ENCODE measurements at places on chromosomes 7 and 10.
A peak's percentile ranks its signal among the peaks of the same experiment; 100 is the strongest.

- DNase-seq, result no peak
Observed at GRCh38 chr7:12244694-12245093, 33.6 kb downstream of the TMEM106B start.

GRCh38 chr7:74068378-74069085 is 15.1 kb upstream of the LIMK1 start:
- no peak for DNase-seq

- DNase-seq, result no peak
Observed at GRCh38 chr10:3217301-3217700, 44.7 kb upstream of the PITRM1 start.

DNA sequence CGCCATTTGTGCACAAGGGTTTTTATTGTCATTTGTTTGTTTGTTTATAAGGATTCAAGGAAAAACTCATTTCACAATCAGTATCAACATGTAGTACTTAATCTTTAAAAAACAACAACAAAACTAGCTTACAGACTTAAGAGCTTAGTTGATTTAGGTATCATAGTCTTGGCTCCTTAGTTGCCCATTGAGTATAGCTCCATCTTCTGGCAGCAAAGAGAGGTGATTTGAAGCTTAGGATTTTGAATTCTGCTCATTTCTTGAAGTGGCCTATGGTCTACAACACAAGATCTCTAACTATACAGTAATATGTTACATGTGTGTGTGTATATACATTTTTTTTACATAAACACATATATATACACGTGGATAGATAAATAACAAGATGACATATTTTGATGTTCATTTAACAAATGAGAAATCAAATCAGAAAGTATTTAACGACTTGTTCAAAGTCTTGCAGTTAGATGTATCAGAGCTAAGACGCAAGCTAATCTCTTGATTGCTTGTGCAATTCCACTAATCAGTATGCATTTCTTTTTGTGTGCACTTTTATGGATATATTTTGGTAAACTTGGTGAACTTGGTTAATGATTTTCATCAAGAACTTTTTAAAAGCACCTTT is 307.3 kb downstream of the CAMK1D start:
- DNase-seq, result no peak

GRCh38 chr10:59801171-59801570 is 47.9 kb upstream of the MRLN start:
- DNase-seq, result no peak

- peak; percentile 63 for DNase-seq
Observed at GRCh38 chr7:24778543-24779282, 21.4 kb upstream of the GSDME start.

- DNase-seq, result no peak
Observed at GRCh38 chr7:135930565-135931461, 46.3 kb downstream of the MTPN start.

DNA sequence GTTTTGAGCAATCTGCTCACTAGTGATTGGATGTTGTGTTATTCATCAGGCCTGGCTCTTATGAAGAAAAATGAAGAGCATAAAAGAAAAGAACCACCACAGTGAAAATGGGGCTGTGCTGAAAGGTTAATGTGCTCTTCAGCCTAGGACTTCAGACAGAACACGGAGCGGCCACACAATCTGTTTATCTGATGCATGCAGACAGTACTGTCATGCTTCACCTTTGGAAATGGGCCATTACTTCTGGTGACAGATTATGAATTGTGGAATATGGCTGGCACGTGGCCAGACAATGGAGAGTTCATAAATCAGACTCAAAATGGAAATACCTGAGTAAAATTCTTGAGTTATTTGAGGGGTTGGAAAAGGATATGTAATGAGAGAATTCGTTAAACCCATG is 86.0 kb upstream of the NOBOX start:
- no peak for DNase-seq

GRCh38 chr10:74822521-74823089 is 3.8 kb upstream of the KAT6B start:
- peak; percentile 26 for DNase-seq

DNA sequence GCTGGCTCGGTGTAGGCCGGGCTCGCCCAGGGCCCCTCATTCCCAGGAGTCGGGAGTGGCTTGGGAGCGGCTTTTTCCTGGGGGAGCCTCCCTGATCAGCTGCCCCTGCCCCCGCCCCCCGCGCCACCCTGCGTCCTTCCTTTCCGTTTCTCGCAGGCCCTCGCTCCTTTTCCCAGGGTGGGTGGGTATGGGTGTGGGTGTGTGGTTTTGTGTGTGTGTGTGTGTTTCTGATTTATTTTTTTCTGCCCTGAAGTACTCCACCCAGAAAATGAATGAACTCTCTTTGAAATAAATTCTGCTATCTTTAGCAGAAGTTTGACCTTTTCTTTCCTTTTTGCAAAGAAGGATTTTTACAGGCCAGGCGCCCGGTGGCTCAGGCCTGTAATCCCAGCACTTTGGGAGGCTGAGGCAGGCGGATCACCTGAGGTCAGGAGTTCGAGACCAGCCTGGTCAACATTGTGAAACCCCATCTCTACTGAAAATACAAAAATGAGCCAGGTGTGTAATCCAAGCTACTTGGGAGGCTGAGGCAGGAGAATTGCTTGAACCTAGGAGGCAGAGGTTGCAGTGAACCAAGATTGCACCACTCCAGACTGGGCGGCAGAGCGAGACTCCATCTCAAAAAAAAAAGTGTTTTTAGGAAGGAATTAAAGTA is 30.0 kb upstream of the AP5Z1 start:
- DNase-seq, result no peak

- DNase-seq, result no peak
Observed at GRCh38 chr7:6705959-6706665, 635 bp downstream of the ZNF12 start.

GRCh38 chr10:101576211-101576863 is 11.7 kb downstream of the POLL start:
- no peak for DNase-seq

- no peak for DNase-seq
Observed at GRCh38 chr10:29757551-29758297, 123.0 kb upstream of the SVIL start.

- DNase-seq, result no peak
Observed at GRCh38 chr10:63720072-63720537, 198.9 kb downstream of the REEP3 start.

GRCh38 chr7:45257284-45257683 is 99.7 kb downstream of the RAMP3 start:
- no peak for DNase-seq

DNA sequence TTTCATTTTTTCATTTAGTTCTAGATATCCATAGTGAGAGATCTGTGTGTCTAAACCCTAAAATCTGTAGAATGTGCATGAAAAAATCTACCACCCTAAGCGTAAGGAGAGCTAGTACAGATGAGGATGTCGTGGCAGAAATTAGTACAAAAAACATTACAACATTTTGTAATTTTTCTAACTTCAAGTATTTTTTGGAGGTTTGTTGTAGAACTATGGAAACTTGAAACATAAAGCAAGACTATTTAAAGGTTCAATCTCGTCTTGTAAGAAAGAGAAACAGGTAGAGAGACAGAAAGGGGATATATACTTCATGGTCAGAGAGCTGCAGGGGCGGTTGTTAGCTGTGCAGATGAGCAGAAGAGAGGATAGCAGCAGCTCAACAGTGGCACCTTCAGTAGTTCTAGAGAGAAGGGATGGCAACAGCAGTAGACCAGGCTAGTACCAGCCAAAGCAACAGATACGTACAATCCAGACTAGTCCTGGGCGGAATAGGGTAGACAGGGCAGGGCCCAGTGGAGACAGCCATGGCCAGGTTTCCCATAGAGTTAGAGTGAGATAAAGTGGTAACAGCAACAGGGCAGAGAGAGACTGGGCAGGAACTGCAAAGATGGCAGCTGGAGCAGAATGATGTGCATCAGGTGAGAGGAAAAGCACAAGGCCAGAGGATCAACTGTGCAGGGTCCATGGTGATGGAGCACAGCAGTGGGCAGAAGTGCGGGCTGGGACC is 145.2 kb downstream of the FRMD4A start:
- DNase-seq, result no peak

GRCh38 chr7:17545348-17545747 is 246.9 kb downstream of the AHR start:
- no peak for DNase-seq

DNA sequence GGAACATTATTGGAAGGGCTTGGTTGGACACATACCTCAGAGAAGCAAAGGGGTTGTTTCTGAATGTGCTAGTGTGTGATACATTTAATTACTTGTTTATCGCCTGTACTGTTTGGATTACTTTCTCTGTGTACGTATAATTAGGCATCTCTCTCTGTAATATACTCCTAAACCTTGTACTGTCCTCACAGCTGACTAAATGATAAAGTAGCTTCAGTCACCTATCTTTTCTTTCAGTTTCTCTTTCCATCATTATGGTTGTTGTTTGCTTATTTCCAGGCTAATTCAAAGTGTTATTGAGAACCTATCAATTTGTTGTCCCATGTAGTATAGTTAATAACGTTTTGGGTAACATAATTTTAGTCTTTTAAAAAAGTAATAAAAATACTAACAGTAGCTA is 34.0 kb downstream of the MXI1 start:
- DNase-seq, result no peak

GRCh38 chr10:119131512-119132240 is 27.8 kb downstream of the DENND10 start:
- DNase-seq, result peak; percentile 17

DNA sequence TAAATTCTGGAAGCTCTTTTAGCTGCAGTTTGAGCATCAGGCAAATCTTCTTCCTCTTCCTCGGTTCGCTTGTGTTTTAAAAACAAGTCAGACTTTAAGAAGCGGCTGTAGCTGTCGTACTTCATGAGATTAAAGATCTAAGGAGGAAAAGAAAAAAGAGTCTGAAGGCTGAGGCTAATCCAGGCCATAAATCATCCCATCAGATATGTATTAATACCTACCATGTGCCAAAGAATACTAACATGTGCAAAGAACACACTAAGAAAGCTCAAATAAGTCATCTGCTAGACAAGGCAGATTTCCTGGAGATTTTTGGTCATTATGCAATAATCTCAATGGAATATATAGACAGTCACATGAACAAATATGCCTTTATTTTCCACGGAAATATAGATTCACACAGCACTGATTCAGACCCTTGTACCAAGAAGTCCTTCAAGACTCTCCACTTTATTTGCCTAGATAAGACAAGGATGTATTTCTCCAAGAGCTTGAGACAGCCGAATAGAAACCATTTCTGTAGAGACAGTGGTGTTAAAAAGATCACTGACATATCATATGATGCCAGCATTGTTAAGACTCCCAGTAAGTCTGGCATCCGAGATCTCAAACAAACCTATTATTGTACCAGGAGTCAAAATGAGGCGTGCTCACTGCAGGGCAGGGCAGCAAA is 42.3 kb downstream of the RGS10 start:
- no peak for DNase-seq

- no peak for DNase-seq
Observed at GRCh38 chr7:29349362-29349761, 154.8 kb downstream of the CHN2 start.

DNA sequence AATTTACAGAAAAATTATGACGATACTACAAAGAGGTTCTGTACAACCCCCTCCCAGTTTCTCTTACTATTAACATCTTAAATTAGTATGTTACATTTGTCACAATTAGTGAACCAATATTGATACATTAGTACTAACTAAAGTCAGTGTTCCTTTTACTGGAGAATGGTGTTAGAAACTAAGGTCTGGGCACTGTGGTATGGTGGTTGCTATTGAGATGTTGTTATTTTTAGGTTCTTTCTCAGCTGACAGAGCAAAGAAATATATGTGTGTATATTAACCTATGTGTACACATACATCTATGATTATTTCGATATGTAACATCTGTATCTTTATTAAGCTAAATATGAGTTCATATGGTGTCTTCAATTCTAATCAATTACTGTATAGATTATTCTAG is 11.7 kb upstream of the CFTR start:
- no peak for DNase-seq

DNA sequence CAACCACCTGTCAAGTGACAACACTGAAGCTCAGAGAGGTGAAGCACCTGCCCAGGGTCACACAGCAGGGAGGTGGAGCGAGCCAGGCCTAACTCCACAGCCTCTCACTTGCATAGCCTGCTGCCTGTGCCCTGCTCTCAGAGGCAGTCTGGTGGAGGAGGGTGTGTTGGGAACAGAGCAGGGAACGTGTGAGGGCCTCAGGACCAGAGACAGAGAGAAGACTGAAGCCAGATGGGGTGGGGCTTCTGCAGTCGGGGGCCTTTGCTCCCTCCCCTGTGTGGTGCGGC is 114.0 kb downstream of the PTPN20 start:
- DNase-seq, result no peak

GRCh38 chr10:30425336-30426075 is 8.5 kb upstream of the MAP3K8 start:
- DNase-seq, result no peak

- DNase-seq, result no peak
Observed at GRCh38 chr10:113450906-113451305, 101.9 kb upstream of the HABP2 start.

- DNase-seq, result no peak
Observed at GRCh38 chr7:150371996-150372270, 3.3 kb downstream of the REPIN1 start.

GRCh38 chr10:88459530-88459929 is 123.6 kb downstream of the RNLS start:
- DNase-seq, result no peak

DNA sequence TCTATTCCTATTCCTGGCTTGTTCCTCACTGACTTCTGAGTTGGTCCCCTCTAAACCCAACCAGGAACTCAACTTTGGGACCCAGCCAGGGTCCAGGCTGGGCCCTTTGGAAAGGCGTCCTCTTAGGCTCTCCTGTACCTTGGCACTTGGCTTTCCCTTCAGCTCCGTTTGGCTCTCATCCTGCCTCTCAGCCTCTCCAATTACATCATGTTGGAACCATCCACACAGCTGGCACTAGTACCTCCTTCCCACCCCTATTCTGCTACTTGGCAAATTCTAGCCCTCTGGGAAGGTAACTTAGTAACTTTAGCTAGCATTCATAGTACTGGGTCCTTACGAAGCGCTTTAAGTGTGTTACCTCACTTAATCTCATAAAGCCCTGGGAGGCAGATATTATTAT is 205.3 kb upstream of the HABP2 start:
- peak; percentile 26 for DNase-seq

DNA sequence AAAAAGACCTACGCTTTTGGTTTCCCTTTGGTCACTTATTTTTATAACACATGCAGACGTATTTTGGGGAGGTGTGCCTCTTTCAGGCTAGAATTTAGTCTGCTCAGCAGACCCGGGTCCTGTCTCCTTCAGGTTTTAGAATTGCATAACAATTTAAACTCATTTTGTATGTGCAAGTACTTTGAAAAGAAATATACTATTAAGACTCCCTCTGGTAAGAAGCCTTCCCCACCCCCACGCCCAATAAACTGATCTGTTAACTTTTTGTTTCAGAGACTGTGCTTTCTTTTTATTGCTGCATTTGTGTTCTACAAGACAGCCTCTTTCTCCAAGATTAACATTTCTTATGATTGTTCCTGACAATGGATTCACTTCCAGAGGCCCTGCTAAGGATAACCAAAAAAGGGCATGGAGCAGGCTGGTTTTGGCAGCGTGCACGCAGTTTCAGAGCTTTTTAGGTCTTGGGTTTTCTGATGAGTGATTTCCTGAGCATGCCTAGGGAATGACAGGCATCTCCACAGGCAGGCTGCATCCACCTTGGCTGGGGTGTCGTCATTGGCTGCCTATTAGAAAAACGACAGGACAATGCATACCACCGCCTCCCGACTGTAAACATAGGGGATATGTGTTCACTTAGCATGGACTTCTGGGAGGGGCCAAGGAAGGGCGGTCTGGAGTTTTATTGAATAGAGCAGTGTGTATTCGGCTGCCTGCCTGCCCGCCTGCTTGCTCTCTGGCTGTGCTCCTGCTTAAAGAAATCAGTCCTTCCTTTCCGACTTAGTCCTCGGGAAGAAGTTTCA is at the start of gene CALD1:
CALD1 (plus strand) TSS at position 694 of the 800 bp plus-strand sequence. CDS start 88,100 bp downstream, outside the sequence.
- peak; percentile 24 for DNase-seq
